CD4-positive, alpha-beta T cell treated with Interleukin-17A for 4 hours (primary cell): ENCODE measurements at places on chromosomes 3 and 15.

- DNase-seq, result peak; percentile 40
These were observed 33.5 kb downstream of the UPK1B start for GRCh38 chr3:119206611-119207511.

DNA sequence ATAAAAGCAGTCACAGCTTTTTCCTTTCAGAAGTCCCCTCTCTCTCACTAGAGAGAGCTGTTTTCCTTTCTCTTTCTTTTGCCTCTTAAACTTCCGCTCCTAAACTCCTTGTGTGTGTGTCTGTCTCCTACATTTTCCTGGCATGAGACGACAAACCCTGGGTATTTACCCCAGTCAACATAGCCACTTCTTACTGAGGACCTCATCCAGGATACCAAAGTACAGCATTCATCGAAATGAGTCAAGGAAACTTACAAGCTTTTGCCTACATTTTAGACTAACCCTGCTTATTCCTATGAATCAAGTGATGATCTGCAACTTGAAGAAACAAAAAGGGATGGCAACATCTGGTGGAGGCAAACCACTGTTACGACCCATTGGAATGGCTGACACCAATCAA, 16.7 kb downstream of the PATL2 start:
- DNase-seq, result no peak

DNA sequence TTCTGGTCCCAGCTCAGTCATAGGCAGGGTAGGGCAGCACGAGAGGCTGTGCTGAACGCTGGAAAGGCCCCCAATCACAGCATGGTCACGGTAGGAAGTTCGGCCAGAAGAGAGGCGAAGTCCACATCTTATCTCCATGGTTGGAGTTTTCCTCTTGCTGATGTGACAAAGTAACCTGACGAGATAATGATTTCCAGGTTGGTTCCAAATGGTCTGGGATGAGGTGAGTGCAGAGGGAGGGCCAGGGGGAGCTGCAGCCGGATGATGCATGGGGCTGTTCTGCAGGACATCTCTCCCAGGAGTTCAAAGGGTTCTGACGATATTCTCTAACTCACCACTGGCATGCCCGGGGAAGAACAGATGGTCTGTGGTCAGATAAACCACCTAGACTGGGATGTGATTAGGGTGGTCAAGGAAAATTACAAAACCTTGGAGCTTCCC, 83.2 kb upstream of the WNT5A start:
- no peak for DNase-seq

DNA sequence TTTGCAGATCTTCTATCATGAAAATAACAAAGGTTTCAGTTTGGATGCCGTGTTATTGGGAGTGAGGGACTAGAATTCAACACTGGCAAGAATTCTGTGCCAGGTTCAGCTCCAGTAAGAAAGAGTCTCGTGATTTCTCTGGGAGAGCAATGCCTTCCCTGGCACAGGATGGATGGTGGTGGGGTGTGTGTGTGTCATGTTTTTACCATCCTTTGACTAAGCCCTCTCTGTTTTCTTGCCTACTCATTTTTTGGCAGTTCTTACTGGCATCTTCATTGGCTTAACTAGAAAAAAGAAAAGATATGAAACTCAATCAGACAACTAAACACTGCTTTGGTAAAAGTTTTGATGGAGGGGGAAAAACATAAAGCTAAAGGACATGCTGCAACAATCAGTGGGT, 86.6 kb downstream of the FMN1 start:
- DNase-seq, result no peak

DNA sequence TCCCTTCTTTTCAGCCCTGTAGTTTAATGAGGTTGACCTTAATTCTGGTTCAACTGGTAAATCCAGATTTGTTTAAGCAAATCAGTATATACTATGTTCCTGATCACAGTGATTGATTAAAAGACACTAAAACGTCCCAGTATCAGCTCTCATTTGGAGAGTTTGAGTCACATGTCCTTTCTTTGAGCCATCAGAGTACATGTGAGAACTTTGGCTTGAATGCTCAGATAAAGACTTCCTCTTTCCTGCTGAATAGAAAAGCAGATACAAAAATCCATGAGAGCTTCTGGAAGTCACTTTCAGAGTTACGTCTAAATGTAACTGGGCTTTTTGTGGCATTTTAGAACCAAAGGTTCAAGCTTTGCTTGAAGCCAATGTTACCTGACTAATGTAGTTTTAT, 341.8 kb upstream of the SATB1 start:
- no peak for DNase-seq

GRCh38 chr15:41839781-41840491, 1.3 kb downstream of the PLA2G4B start:
- DNase-seq, result no peak

- no peak for DNase-seq
These were observed 39.6 kb downstream of the FLNB start for GRCh38 chr3:58047826-58048225.

- DNase-seq, result no peak
These were observed 27.8 kb downstream of the HHLA2 start for GRCh38 chr3:108324177-108324576.

DNA sequence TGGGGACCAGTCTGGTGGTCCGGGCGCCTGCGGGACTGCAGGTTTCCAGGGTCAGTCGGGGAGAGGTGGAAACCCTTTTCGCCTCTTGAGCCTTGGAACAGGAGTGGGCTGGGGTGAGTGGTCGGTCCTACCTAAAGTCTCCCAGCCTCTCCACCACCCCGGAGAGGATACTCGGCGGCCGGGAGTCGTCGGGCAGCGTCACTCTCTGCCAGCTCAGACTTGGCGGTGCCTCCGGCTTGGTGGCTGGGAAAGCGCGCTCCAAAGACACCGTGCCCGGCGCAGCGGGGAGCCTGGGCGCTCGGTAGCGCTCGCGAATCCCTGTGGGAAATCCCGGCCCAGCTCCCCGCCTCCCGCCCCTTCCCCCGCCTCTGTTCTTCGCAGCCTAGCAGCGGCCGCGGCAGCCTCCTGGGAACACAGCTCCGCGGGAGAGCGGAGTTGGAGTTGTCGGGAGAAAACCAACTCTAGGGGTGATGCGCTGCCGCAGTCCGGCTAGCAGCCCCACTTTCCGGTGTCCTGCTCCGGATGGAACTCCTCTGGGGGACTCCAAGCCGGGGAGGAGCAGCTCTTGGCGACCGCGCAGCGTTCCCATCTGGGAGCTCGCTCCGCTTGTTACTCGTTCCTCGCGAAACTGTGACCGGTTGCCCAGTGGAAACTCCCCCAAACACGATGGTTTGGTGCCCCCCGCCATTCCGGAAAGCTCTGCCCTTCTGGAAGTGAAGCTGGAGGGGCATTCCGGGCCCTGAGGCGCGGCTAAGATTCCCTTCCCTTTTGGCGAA, 1.4 kb downstream of the EPHB1 start:
- no peak for DNase-seq

DNA sequence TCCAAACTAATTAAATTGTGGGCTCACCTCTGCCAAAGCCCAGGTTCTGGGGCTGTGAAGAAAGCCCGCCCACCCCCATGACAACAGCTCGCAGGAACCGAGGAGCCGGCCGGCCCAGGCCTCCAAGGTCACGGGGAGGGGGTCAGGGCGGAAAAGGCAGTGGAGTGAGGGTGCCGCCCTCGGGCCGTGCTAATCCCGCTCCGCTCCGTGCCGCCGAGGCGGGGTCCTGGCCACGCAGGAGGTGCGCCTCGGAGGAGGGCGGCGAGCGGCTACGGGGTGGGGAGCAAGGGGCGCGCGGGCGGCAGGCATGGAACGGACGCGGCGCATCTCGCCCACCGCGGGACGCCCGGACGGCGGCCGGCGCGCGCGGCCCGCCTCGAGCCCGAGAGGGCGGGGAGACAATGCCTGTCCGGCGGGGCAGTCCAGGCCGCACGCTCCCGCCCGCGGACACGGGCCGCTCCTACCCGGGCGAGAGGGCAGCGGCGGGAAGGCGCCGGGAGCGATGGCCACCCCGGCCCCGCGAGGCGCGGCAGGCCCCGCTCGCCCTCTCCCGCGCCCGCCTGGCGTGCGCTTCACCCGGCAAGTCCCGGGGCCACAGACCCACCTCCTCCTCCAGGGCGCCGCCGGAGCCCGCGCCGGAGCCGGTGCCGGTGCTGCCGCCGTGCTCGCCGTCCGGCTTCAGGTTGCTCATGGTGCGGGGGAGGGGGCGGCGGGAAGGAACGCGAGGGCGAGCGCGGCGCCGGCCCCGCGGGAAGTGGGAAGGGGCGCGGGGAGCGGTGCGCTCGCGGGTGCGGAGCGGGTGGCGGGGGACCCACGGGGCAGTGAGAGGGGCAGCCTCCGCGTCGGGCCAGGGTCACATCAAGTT, 528 bp downstream of the RBPMS2 start:
- DNase-seq, result peak; percentile 8

DNA sequence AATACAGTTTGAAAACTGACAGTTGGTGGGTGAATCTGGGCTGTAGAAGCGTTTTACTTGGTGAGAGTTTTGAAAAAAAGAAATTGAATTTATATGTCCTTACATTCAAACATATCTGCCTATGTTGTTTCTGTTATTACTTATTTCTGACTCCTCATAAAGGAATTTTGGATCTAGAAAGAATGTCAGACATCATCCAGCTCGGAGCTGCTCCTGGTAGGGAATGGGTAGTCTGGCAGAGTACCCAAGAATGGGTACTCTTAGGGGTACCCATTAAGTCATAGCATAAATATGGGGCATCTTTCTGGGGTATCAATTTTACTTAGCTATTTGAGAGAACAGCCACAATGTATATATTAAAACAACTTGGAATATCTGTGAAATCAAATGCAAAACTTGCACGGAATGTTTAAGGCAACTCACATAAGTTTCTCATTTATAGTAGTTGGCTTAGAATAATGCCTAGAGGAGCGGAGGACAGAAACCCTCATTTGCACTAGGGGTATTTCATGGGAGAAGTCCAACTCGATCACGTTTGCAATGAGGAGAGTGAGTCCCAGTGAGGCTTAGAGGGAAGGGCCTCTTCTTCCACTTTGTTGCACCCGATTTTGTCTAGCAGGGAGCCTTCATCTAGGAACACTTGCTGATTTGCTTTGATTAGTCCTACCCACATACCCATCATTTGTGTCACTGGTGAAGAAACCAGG, 2.4 kb upstream of the LARP6 start:
- DNase-seq, result no peak

GRCh38 chr3:169264711-169265110, 398.8 kb downstream of the MECOM start:
- DNase-seq, result no peak

- DNase-seq, result no peak
These were observed 10.3 kb downstream of the SKIL start for GRCh38 chr3:170367797-170368196.

- no peak for DNase-seq
These were observed 152.3 kb downstream of the LRRC28 start for GRCh38 chr15:99403597-99403996.

GRCh38 chr3:71090207-71090606, 493.3 kb downstream of the FOXP1 start:
- DNase-seq, result no peak

DNA sequence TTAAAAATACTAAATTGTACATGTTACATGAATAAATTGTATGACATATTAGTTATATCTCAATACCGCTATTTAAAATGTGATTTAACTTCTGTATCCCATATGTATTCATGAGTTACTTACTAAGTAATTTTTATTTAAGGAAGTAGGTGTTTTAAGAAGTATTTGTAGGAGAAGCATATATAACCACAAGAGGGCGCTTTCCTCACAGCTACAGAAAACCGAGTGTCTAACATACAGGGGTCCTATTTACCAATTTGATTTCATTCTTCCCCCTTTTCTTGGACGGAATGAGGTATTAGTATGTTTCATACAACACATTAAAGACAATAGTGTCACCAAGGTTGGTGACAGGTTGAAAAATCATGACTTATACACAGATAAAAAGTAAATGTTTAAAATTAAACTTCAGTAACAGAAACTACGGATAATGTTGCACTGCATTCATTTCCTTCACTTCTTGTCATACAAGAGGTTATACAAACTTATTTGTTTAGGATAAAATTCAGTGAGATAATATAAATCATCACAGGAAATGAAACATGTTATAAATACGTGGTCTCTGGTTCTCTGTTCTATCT, 253.6 kb downstream of the MAGI1 start:
- no peak for DNase-seq

DNA sequence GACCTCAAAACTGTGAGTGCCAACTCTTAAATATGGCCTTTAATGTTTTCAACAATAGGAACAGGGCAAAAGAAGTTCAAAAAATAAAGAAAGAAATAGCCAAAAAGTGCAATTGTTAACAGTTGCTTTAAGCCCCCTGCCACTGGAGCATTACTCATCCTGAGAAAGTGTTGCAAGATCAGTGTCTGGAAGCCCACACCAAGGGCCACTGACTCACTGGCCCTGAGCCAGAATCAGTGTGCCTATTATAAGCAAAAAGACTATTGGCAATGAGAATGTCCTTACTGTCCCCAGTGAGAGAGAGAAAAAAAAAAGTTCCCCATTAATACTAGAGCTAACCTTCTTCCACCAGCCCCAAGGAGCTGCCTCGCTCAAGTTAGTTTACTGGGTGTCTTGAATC, 480.1 kb upstream of the ZNF385D start:
- no peak for DNase-seq

GRCh38 chr3:30084971-30085403, 521.4 kb upstream of the TGFBR2 start:
- no peak for DNase-seq
